Fibroblast of the aortic adventitia (primary cell): ENCODE measurements at places on chromosomes 13 and 19. TPM values are rescaled to one million over a fixed set of nuclear protein-coding genes. Genes with fewer than 3 reads are reported as not detected.

Gene PRKD2
- 8.0 and 9.7 TPM in 2 replicates for total RNA-seq

Gene ZSCAN4
- total RNA-seq, result not detected in 2 replicates

Gene ZNF528
- 42.5 and 72.3 TPM in 2 replicates for total RNA-seq

Gene ZNF580
- 6.3 and 10.0 TPM in 2 replicates for total RNA-seq

Gene GDF15
- total RNA-seq, result 23.8 and 27.6 TPM in 2 replicates

DNA sequence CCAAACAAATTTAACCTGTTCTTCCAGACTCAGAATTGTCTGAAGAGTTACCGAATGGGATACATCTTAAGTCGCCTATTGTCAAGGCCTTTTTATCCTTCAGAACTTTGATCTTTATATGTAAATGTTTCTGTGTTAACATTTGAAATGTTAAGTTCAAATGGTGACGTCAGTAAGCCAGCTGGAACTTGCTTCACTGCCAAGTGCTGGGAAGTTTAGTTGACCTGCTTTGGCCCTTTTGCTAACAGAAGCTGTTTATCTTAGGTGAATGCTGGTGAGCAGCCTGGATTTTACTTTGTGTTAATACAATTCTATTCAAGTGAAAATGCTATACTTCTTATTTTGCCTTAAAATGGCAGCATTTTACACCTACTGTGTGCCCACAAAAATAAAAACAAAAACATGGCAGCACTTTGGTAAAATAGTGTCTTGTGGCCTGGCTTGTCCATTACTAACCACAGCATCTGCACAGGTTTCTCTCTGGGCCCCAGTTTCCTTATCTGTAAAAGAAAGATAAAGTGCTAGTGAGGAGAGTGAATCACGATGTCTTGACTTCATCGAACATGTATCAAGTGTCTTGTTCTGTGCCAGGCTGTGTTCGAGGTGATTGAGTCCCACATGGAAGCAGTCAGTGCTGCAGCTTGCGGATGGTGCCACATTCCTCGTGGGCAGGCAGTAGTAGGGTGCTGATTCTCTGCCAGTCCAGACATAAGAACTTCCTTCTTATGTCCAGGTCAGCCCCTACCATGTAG lies 2.2 kb downstream of the NAXD start:
- peak; percentile 82 for DNase-seq

GRCh38 chr13:110109140-110109783 lies 197.7 kb downstream of the COL4A1 start:
- DNase-seq, result no peak

DNA sequence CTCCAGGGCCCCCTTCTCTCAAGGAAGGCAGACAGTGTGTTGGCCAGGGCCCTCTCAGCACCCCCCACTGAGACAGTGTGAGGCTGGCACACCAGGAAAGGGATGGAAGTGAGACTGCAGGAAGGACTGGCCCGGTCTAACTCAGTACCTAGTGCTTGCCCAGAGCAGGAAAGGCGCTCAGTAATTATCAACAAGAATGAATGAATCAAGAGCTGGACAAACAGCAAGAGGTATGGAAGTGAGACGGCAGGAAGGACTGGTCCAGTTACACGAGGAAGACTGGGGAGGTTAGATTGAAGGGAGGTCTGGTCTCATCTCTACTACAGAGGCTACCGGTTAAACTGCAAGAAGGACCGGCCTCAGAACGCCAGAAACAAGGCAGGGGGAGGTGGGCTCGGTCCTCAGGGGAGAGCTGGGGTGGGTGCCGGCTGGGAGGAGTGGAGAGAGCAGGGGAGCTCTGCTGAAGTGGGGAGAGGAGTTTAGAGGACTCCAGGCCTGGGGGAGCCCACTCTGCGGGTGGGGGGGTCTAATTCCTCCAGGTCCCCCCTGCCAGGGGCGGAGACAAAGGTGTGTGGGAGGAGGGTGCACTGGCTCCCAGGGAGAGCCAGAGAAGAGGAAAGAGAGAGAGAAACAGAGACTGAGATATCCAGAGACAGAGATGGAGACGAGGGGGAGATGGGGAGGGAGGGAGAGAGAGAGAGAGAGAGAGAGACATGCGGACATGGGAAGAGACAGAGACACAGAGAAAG lies 1.1 kb downstream of the SLC8A2 start:
- no peak for DNase-seq
